Activated naive CD4-positive, alpha-beta T cell treated with anti-CD3 and anti-CD28 coated beads for 36 hours (primary cell): ENCODE measurements at places on chromosomes 1 and 21.

DNA sequence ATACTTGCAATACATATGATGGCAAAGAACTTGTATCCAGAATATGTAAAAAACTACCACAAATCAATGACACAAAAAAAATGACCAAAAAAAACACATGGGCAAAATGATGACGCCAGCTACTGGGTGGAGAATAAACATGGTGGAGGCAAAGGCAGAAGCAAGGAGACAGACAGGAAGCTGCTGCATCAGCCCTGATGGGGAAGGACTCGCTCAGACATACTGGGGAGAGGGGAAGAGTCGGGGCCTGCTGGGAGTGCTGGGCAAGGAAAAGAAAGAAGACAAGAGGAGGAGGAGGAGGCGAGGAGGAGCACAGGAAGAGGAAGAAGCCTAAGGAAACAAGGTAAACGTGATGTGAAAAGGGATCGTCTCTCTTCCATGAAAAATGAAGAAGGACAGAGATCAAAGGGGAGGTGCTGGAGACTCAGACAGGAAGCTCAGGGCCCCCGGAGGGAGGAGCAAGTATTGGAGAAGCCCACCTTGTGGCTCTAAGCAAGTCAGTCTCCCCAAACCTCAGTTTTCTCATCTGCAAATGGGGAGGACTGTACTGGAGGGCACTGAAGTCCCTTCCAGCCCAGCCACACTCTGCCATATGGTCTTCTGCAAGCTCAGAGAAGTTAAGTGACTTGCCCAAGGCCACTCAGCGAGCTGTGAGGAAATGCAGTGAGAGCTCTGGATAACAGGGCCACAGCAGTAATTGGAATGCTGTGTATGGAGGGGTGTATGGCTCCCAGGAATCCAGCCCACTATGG is 24.2 kb downstream of the OLFML2B start:
- no peak for DNase-seq

DNA sequence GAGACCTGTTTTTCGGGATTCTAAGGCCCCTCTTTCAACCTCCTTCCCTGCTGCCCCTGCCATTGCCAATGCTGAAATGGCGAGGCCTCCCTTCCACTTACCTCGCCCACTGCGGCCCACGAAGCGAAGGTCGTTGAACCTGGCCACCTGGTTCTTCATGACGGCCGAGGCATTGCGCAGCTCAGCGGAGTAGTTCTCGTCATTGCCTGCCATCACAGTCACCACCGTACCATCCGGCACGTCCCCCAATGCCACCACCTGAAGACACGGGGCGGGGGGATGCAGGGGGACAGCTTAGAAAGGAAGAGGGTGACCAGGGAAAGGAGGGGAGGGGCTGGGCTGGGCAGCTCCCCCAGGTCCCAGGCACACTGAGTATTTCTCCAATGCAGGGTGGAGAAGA is 2.6 kb downstream of the RUNX3 start:
- DNase-seq = no peak

- DNase-seq = no peak
Measured at GRCh38 chr1:203283597-203283996, 21.7 kb upstream of the BTG2 start.

GRCh38 chr1:17134034-17134433 is 14.8 kb upstream of the PADI2 start:
- no peak for DNase-seq

DNA sequence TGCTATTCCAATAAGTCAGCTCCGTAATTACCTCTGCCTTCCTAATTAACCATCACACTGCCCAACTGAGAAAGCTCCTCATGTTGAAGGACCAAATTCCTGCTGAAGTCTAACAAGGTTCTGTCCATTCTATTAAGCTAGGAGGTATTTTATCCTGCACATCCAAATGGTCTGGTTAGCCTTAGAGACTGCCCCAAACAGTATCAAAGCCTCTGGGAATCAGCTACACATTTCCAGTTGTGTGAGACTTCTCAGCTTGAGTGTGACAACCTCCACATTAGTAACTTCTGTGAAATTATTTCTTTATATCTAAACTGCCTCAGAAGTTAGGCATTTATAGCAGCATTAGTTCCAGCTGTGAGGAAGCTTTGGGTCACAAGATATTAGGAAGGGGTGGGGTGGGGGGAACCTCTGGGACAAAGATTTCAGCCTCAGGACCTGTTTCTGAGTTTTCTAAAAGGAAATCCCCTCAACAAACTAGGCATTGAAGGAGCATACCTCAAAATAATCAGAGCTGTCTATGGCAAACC is 150.5 kb upstream of the DUSP10 start:
- no peak for DNase-seq

DNA sequence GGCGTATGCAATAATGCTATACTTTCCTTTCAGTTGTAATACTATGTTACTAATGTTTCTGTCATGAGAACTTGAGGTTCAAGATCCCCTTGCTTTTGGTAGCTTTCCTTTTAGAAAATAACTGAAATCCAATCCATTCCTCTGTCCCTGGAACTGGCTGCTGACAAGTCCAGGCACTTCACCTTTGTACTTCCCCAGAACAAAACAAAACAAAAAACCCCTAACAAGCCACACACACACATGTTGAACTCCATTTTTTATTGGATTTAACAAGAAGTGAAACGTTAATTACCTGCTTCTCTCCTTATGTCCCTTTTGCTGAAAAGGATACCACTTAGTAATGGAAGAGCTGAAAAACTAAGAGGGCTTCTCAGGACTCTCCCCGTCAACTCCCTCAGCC is 26.1 kb upstream of the SDC3 start:
- DNase-seq = no peak

DNA sequence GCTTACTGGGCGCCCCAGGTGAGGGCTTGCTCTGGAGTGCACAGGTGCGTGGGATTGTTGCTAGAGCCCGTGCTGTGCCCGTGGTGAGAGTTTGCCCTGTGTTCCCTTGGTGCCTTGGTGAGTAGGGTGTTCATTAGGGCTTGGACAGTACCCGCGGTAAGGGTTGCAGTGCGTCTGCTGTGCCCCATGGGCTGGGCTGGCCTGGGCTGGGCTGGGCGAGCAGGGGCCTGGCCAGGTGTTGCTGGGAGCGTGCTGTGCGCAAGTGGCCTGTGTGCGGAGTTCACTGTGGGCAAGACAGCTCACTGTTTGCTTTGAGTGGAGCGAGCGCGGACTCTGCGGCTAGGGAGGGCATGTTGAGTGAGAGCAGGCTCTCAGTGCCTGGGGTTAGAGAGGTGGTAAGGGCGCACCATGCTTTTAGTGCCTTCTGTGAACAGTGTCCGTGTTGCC is 725 bp downstream of the CR1L start:
- no peak for DNase-seq
